ENCODE measurements at places on chromosomes 7 and 10.

- H3K27me3 ChIP-seq: no peaks in the 10 kb centered on the region
- H3K36me3 ChIP-seq: peaks cover 42% of the 10 kb centered on the region
- H3K4me1 ChIP-seq: no peaks in the 10 kb centered on the region
- H3K27ac ChIP-seq: no peak overlapping the region
- no peak overlapping the region for H3K4me3 ChIP-seq
Measured at GRCh38 chr7:6153646-6154541, 118.5 kb downstream of the CYTH3 start.

GRCh38 chr7:32476816-32477648 is 13.1 kb downstream of the LSM5 start:
- H3K27ac ChIP-seq: no peak overlapping the region
- H3K4me3 ChIP-seq: no peak overlapping the region
- no peaks in the 10 kb centered on the region for H3K36me3 ChIP-seq
- DNase-seq: no peak

- no peaks in the 10 kb centered on the region for H3K4me1 ChIP-seq
- H3K4me3 ChIP-seq: no peak overlapping the region
- no peaks in the 10 kb centered on the region for H3K36me3 ChIP-seq
- H3K27ac ChIP-seq: no peak overlapping the region
Measured at GRCh38 chr10:20892796-20893195, 4.3 kb downstream of the NEBL start.

DNA sequence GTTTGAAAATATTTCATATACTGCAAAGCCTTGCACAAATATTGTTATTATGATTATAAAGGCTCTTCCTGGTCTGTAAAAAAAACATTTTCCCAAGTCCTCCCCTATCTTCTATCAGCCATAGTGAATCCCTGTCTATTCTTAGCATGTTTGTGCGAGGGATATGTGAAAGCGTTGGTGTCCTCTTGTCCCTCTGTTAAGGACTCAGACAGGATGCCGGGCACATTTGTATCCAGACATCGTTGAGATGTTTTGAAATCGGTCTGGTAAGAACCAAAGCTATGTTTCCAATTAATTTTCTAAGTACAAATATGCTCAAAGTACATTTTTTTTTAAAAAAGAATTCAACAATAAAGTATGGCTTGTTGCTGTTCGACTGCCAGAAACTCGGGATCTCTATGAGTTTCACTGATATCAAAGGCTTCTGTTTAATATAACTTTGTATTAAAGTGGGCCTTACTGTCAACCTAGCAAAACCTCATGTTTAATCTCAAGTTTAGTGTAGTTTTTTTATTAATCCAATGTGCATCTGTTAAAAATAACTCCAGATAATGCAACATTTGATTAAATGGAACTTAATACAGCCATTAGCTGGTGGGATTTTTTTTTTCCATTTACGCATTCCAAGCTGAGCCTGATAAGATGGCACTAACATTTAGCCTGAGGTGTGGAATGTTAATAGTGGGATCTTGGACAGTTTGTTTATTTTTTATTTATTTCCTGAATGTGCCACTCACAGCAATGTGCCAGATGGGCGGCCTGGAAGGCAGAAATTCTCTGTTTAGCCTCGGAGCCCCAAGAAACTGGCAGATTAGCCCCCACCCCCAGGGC is 754.3 kb downstream of the LRMDA start:
- no peak overlapping the region for H3K4me3 ChIP-seq
- no peaks in the 10 kb centered on the region for H3K4me1 ChIP-seq
- no peaks in the 10 kb centered on the region for H3K36me3 ChIP-seq
- no peaks in the 10 kb centered on the region for H3K27me3 ChIP-seq
- no peak overlapping the region for H3K27ac ChIP-seq
- no peak for DNase-seq

GRCh38 chr7:123533553-123533917 is 860 bp downstream of the IQUB start:
- peaks cover 36% of the 10 kb centered on the region for H3K27me3 ChIP-seq
- DNase-seq: no peak
- H3K4me1 ChIP-seq: peaks cover 22% of the 10 kb centered on the region
- no peak overlapping the region for H3K27ac ChIP-seq

DNA sequence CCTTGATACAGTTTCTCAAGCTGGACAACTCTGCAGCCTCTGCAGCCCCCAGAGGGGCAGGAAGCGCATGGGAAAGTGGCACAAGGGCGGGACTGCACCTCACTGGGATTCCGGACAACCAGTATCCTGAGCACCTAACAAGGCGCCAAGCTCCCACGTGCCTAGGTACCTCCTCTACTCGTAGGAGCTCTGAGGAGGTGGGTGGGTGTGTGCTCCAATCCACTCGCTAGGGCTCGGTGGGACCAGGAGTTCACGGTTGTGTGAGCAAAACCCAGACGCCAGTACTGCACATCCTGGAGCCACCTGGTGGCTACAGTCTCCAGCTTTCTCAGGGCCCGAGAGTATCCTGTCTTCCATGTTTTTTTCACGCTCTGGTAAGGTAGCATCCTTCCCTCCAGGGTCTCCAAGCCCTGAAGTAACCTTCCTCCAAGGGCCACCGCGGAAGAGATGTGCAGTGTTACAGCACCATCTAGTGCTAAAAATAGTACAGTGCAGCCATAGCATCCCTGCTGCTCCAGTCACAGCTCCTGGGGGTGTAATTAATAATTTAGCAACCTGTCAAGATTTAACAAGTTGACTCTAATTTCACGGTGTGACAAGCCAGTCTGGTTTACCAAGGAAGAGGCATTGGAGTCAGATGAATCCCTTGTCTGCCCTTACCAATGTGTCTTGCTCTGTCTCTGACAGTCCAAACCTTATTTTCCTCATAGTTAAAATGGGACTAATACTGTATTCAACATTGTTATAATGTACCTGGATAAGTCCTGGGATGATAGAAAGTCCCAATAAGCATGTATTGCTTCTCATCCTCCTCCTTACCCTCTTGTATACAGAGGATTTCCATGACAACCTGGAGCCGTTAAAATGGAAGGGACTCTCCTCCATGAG is 70.4 kb downstream of the HERPUD2 start:
- H3K4me1 ChIP-seq: no peaks in the 10 kb centered on the region
- DNase-seq: no peak

DNA sequence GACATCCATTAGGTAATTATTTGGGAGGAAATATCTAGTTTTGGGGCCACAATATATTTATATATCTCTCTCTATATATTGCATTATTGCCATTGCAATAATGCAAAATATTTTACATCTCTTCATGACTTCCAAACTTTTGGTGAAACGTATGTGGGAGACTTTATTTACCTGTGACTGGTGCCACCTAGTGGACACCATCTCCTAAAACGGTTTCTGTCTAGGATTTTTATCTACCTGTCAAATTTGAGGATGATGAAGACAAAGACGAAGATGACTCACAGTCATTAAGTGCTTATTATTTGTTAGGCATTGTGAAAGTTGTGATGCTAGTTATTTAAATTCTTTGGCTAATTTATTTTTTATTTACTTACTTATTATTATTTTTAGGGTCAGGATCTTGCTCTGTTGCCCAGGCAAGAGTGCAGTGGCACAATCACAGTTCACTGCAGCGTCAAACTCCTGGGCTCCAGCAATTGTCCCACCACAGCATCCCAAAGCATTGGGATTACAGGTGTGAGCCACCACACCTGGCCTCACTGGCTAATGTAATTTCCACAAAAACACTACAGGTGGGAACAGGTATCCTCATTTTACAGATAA is 18.7 kb upstream of the CBLL1 start:
- no peak overlapping the region for H3K27ac ChIP-seq
- peaks cover 22% of the 10 kb centered on the region for H3K27me3 ChIP-seq
- DNase-seq: peak; percentile 21
- no peaks in the 10 kb centered on the region for H3K36me3 ChIP-seq
- H3K4me1 ChIP-seq: peaks cover 2% of the 10 kb centered on the region

DNA sequence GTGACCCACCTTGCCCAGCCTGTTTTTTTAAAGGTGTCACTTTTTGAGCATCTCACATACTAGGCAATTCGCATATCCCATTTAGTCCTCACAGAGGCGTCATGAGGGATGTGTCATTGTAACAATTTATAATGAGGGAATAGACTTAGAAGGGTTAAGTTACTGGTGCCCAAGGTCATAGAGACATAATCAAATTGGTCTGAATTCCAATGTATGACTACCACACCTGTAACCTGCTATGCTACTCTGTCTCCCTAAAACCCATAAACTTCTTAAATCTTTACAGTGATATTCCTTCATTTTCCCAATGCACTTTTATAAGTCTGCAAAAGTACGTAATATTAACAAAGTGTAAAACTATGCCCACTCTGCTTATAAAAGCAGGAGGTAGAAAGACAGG is 7.1 kb downstream of the ZMYND11 start:
- peaks cover 14% of the 10 kb centered on the region for H3K4me1 ChIP-seq
- peaks cover 7% of the 10 kb centered on the region for H3K36me3 ChIP-seq
- H3K27me3 ChIP-seq: no peaks in the 10 kb centered on the region
- H3K4me3 ChIP-seq: no peak overlapping the region

DNA sequence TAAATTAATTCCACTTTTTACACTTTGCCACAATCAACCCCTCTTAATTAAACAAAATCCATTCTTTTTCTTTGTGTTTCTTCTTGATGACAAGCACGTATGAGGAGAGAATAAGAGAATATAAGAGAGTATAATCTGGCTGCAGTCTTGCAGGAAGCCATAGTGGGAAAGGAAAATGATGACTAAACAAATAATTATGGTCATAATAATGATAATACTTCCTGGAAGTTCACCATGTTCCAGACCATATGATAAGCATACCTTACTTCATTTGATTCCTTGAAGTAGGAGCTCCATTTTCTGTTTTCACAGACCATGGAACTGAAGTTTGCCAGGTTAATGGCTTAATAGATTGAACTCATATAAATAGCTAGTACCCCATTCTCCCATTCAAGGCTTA is 237.8 kb downstream of the SEMA3D start:
- no peak overlapping the region for H3K4me3 ChIP-seq
- no peaks in the 10 kb centered on the region for H3K36me3 ChIP-seq
- no peak for DNase-seq
- H3K4me1 ChIP-seq: no peaks in the 10 kb centered on the region
- H3K27me3 ChIP-seq: no peaks in the 10 kb centered on the region
- no peak overlapping the region for H3K27ac ChIP-seq

- no peak overlapping the region for H3K27ac ChIP-seq
- H3K4me3 ChIP-seq: no peak overlapping the region
- H3K4me1 ChIP-seq: no peaks in the 10 kb centered on the region
- peaks cover 8% of the 10 kb centered on the region for H3K27me3 ChIP-seq
- H3K36me3 ChIP-seq: no peaks in the 10 kb centered on the region
Measured at GRCh38 chr10:85547460-85548023, 819.1 kb downstream of the GRID1 start.

DNA sequence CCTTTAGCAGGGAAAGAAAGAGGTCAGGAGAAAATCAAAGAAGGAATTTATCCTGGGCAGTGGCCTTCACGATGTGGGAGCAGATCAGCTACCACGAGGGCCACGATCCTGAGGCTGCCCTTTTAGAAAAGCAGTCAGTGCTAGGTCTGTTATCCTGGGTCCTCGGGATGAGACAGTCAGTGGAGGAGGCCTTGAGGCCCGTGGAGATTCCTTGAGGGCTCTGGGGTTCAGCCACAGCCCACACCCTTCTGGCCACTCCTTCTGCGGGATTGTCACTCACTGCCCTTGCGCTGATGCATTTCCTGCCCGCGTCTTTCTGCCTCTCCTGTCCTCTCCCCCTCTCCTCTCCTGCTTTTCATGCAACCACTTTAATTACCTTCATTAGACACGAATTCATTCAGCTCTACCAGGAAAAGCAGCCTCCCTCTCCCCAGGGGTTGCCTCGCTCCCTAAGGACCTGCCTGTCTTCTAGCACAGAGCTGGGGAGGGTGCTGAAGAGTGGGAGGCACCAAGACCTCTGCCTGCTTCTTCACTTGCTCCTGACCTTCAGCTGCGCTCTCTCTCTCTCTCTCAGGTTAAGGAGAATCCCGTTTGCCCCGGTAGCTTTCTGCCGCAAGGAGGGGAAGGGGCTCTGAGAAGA is 42.6 kb upstream of the LRRC4 start:
- no peak for DNase-seq
- no peaks in the 10 kb centered on the region for H3K27me3 ChIP-seq
- H3K36me3 ChIP-seq: peaks cover 3% of the 10 kb centered on the region
- H3K4me1 ChIP-seq: peaks cover 7% of the 10 kb centered on the region
- no peak overlapping the region for H3K4me3 ChIP-seq
- H3K27ac ChIP-seq: no peak overlapping the region

- peaks cover 3% of the 10 kb centered on the region for H3K27me3 ChIP-seq
- H3K36me3 ChIP-seq: no peaks in the 10 kb centered on the region
- no peak for DNase-seq
- H3K27ac ChIP-seq: no peak overlapping the region
- no peaks in the 10 kb centered on the region for H3K4me1 ChIP-seq
- H3K4me3 ChIP-seq: no peak overlapping the region
Measured at GRCh38 chr7:44541876-44542610, 913 bp upstream of the NPC1L1 start.

DNA sequence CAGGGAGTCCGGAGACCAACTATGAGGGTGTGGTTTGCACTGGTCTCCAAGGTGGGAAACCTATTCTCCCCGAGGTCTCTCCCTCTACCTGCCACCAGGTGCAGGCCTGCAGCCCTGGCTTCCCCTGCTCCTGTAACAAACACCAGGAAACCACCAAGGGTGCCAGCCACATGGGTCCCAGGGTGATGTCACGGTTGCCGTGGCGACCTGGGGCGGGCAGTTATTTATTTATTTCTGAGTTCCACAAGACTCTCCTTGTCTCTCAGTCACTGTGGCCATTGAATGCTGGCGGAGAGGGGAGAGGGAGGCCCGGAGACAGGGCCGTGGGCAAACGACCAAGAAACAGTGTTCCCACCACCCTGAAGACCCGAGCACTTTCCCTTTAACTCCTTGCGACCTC is 27.0 kb downstream of the MMD2 start:
- no peaks in the 10 kb centered on the region for H3K27me3 ChIP-seq
- no peaks in the 10 kb centered on the region for H3K36me3 ChIP-seq
- no peak overlapping the region for H3K27ac ChIP-seq
- H3K4me3 ChIP-seq: no peak overlapping the region
- no peaks in the 10 kb centered on the region for H3K4me1 ChIP-seq

Measured in T-helper 2 cell treated with Interferon-gamma antibody and Interleukin-4, amounts not matched to agents 5 μg/mL and 100 μg/mL, for 36 hours (primary cell).